AG20443 (cell line): ENCODE measurements at places on chromosomes 4 and X.

DNA sequence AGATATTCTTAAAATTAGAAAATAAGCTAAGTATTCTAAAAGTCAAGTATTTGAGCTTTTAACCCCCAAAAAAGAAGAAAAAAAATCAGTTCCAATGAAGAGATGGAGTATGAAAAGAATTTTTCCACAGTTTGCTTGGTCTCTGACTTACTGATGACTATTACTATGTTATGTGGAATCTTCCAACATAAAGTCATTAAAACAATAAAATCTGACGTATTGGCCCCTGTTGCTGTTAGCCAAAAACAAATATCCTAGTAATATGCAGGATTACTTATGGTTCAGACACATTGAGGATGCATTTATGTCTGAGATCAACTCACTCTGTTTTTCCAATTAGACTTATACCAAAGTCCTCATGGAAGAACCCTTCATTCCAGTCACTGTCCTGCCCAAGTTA lies 517.2 kb upstream of the ADGRL3 start:
- DNase-seq, result peak; percentile 28

- DNase-seq, result no peak
Observed at GRCh38 chrX:42385730-42386129, 392.2 kb downstream of the PPP1R2C start.

DNA sequence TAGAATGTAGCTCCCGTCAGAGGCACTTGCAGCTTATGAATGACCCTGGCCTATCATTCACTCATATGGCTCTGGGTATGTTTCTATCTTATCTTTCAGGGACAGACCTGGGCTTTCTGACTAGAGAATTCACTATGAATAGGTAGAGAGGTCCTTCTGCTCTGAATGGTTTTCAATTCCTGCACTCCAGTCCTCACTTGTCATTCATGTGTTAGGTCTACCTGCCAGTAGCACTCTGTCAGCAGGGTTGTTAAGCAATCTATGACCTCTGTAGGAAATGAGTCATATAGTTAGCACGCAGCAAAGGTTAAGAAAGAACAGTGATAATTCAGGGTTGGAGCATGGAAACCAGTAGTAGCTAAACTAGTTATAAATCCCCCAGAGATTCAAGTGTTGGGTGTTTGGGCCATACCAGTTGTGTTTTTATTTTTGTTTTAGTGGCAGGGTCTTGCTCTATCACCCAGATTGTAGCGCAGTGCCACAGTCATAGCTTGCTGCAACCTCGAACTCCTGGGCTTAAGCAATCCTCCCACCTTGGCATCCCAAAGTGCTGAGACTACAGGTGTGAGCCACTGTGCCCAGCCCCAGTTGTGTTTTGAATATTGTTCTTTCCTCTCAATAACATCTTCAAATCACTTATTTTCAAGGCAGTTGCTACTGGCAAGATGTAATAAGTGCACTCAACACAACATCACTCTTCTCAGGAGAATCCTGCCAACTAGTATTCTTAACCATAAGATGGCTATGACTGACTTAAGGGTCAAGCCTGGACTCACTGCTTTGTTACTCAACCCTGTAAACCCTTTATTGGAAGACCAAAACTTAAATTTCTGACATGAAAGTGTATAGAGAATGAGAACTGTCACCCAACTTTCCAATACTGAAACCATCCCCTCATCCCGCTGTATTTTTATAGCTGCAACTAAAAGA lies 25.1 kb downstream of the ARL13A start:
- DNase-seq, result peak; percentile 7

GRCh38 chr4:125958519-125958918 lies 643.8 kb downstream of the FAT4 start:
- no peak for DNase-seq

- DNase-seq, result no peak
Observed at GRCh38 chr4:47271291-47271690, 192.2 kb downstream of the COMMD8 start.

GRCh38 chr4:7719354-7720174 lies 220.1 kb downstream of the AFAP1 start:
- peak; percentile 92 for DNase-seq

DNA sequence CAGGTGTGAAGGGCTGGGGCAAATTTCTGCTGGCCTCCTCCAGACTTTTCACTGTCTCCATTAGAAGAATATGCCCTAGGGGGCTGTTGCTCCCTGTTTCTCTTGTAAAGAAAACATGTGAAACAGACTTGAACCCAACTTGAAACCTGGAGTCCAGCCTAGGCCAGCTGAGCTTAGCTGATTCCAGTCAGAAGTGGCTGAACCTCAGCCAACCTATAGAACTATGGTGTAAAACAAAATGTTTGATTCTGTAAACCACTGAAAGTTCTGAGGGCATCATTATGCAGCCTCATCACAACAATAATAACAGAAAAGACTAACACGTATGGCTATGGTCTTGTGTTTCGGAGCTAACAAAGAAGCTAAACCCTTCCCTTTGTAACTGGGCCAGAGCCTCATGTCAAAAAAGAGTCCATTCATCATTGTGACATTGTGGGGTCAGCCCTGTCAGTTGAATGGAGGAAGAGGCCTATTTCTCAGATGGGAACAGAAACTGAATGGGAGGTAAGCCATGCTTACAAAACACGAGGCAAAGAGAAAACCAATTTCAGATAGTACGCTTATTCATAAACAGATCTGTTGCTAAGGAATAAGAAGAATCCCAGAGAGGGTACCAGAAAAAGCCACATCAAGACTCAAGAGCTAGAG lies 34.1 kb downstream of the SETD7 start:
- no peak for DNase-seq

DNA sequence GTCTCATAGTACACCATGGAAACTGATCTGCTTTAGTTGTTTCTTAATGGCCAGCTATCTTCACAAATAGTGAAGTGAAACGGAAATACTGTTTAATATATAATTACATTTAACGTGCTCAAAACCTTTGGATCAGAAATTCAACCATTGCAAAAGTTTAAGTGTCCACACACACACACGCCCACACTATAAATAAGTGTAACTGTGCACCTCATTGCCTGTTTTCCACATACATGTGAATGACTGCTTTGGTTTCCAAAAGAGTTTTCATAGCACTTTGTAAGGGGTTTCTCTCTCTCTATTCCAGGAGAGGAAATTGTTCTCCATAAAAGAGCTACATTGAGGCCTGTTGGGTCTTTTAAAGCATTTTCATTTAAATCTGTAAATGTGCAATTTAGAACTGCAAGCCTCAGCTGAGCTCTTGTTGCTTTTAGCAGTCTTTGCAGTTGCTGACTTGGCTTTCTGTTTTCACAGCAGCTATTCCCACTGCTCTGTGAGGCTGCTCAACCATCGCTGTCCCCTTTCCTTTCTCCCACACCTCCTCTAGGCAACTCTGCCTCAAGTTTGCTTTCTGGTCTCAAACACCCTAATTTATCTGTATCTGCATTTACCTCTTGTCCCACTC lies 94.5 kb downstream of the RAPGEF2 start:
- DNase-seq, result no peak

DNA sequence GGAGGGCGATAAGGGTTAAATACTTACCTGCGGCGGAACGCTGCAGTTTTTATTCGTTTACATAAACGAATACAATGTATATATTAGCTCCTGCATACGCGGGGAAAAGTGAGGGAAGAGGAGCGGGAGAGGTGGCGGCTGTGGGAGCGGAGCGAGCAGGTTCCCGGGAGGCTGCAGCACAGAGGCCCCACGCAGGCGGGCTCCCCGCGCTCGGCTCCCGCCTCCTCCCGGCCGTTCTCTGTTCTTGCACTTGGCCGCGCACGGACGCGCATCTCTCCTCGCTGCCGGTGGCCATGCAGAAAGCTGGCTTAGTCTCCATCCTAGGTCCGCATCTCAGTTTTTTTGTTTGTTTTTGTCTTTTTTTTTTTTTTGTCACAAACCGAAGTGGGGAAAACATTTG lies 340.4 kb upstream of the FAT1 start:
- no peak for DNase-seq

- DNase-seq, result no peak
Observed at GRCh38 chr4:163251204-163251603, 81.2 kb downstream of the NPY1R start.

- peak; percentile 24 for DNase-seq
Observed at GRCh38 chr4:41572516-41572915, 34.6 kb downstream of the LIMCH1 start.

DNA sequence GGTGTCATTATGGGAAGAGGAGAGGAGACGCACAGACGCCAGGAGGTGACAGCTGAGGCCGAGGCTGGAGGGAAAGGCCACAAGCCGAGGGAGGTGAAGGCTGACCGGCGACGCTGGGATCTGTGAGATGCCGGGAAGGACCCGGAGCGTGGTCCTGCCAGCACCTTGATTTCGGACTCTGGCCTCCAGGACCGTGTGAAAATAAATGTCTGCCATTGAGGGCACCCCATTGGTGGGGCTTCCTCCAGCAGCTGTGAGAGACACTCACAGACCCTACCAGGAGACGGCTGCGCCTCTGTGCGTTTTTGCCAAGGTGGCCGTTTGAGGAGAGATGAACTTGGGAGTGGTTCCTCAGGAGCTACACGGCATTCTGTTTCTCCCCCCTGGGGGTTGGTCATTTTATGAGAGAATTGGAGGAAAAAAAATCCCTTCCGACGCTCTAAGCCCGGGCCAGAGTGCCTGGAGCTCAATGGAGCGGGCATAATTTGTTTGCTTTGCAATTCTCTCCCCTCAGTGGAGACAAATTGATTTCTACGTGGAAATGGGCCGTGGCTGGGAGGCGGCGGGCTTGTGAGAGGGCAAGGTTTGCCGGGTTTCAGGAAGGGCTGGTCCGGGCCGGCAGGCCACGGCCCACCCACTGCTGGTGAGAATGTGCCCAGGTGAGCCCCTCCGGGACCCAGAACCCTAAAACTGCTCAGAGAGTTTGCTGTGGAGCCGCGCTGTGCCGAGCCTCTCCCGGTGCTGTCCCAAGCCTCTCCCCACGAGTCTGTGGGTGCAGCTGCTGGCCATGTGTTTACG lies 53.9 kb downstream of the CPZ start:
- no peak for DNase-seq

- DNase-seq, result no peak
Observed at GRCh38 chr4:144223661-144224060, 83.1 kb upstream of the GYPA start.

- DNase-seq, result no peak
Observed at GRCh38 chrX:721354-721753, 90.8 kb downstream of the SHOX start.

DNA sequence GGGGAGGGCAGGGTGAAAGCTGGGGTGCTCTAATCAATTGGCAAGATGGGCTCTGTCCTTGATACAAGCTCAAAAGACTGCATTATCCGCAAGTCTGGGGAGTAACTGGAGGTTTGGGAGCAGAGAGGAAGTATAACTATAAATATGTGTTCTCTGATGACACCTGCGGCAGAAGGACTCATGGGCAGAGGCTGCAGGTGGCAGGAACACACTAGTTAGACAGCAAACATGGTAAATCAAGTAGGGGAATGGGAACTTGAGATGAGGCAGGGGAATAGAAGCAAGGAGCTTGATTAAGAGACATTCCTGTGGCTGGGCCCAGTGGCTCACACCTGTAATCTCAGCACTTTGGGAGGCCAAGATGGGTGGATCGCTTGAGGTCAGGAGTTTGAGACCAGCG lies 30.3 kb downstream of the SH3KBP1 start:
- DNase-seq, result no peak

DNA sequence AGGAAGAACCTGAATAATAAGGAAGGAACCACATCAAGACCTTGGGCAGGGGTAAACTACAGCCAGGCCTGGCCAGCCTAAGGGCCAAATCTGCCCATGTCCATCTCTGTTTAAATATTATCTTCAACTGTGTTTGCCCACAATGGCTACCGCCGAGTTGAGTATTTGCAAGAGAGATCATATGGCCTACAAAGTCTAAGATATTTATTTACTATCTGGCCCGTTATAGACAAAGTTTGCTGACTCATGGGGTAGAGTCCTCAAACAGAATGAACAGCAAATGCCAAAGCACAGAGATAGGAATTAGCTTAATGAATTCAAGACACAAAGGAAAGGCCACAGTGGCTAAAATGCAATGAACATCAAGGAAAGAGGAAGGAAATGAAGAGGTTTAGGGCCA lies 44.8 kb downstream of the RPS6KA3 start:
- no peak for DNase-seq

DNA sequence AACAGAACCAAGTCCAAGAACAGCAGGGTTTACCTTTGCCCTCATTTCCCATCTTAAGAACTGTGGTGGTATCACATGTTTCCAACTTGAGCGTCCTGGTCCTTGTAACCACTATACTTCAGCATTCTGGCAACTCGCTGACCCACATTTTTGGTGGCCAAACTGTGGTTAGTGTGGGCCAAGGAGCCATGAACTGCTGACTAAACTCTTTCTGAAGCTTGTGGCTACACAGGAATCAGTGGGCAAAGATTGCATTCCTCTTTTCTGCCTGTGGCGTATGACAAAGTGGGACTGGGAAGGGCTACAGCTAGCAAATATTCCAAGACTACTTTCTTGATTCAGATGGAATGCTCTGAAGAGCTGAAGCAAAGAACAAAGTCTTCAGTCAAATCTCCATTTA lies 106.3 kb upstream of the MID1 start:
- peak; percentile 74 for DNase-seq

- DNase-seq, result no peak
Observed at GRCh38 chrX:64206556-64207162, 1.2 kb upstream of the AMER1 start.

- DNase-seq, result no peak
Observed at GRCh38 chrX:51852096-51852495, 41.3 kb upstream of the MAGED1 start.

GRCh38 chrX:119757646-119757978 lies 776 bp upstream of the SOWAHD start:
- DNase-seq, result no peak

- DNase-seq, result peak; percentile 77
Observed at GRCh38 chr4:53490965-53491622, 100.2 kb downstream of the LNX1 start.

- no peak for DNase-seq
Observed at GRCh38 chr4:140162596-140162995, 8.6 kb upstream of the MAML3 start.

DNA sequence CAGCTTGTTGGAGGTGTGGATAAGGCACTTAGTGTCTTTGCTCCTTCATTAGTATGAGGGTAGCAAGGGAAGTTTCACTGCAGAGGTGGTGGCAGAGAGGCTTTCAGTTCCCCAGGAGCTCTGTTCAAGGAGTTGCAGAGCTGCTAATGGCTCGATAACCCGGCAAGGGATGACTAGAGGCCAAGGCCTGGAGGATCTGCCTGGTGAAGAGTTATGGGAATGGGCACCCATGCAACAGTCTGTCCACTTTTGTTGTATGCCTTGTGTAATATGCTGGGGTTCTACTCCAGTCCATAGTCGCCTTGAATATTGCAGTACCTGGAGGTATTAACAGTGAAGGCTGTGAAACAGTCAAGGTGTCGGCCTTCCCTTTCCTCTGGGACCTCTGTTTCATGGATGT lies 67.8 kb upstream of the NBDY start:
- DNase-seq, result no peak

- no peak for DNase-seq
Observed at GRCh38 chrX:8413279-8413678, 51.4 kb upstream of the VCX3B start.

DNA sequence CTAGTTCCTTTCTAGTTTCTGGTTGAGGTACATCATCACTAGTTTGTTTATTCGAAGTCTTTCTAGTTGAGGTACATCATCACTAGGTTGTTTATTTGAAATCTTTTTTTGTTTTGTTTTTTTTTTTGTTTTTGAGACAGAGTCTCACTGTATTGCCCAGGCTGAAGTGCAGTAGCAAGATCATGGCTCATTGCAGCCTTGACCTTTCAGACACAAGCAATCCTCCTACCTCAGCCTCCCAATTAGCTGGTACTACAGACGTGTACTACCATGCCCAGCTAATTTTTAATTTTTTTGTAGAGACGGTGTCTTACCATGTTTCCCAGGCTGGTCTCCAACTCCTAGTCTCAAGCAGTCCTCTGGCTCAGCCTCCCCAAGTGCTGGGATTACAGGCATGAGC lies 54.9 kb downstream of the CEP135 start:
- no peak for DNase-seq
